PC-3 (cell line): ENCODE measurements at places on chromosomes 3 and 15. TPM values are rescaled to one million over a fixed set of nuclear protein-coding genes. Genes with fewer than 3 reads are reported as not detected.

ISL2 gene
- 3.6 and 6.3 TPM in 2 replicates for total RNA-seq

OR5K2 gene
- total RNA-seq = not detected in 2 replicates

TUSC7 gene
- not detected in 2 replicates for total RNA-seq

TRIM42 gene
- total RNA-seq = not detected in 2 replicates

IFRD2 gene
- 223 and 300 TPM in 2 replicates for total RNA-seq

SERPINI1 gene
- 0.52 and 1.3 TPM in 2 replicates for total RNA-seq

CHL1 gene
- total RNA-seq = not detected in 2 replicates

PLCB2 gene
- total RNA-seq = 1.3 and 3.2 TPM in 2 replicates

ECE2 gene
- not detected in 2 replicates for total RNA-seq

AHSG gene
- total RNA-seq = not detected in 2 replicates

CD80 gene
- total RNA-seq = not detected in 2 replicates

CNTN3 gene
- not detected in 2 replicates for total RNA-seq

BHLHE40 gene
- total RNA-seq = 255 and 256 TPM in 2 replicates

- no peaks in the 10 kb centered on the region for H3K27me3 ChIP-seq
- no peak overlapping the region for H3K4me3 ChIP-seq
- no peaks in the 10 kb centered on the region for H3K36me3 ChIP-seq
- 0 out of 2 replicates have a peak, but pooled peaks cover 8% of the 10 kb centered on the region for H3K4me1 ChIP-seq
Measured at GRCh38 chr3:166111562-166111961, 274.3 kb upstream of the BCHE start.

GRCh38 chr3:125166599-125167136 lies 45.9 kb downstream of the SLC12A8 start:
- H3K36me3 ChIP-seq = no peaks in the 10 kb centered on the region
- no peaks in the 10 kb centered on the region for H3K27me3 ChIP-seq
- no peaks in the 10 kb centered on the region for H3K4me1 ChIP-seq
- H3K4me3 ChIP-seq = no peak overlapping the region

DNA sequence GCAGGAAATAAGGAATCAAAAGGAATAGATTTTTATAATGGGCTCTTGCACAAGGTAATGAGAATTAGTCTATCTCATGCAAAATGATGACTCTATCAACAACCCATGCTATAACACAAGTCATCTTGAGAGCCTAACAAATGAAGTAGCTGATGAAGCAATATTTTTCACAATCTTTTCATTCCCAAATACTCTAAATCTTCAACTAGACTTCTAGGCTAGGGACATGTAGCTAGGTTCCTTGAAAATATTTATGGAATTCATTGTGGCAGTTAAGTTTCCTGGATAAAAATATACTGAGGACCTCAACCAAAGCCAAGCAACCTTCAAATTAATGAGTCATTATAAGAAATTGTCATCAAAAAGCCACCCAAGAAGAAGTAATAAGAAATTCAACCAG lies 55.4 kb downstream of the DCBLD2 start:
- peaks cover 6% of the 10 kb centered on the region; the same call in 1 of the 2 replicates for H3K4me1 ChIP-seq
- no peak overlapping the region for H3K4me3 ChIP-seq
- H3K36me3 ChIP-seq = peaks cover 65% of the 10 kb centered on the region
- H3K27me3 ChIP-seq = no peaks in the 10 kb centered on the region

- peaks cover 11% of the 10 kb centered on the region; the same call in 1 of the 2 replicates for H3K27me3 ChIP-seq
- DNase-seq = no peak
- no peaks in the 10 kb centered on the region for H3K36me3 ChIP-seq
Measured at GRCh38 chr3:74614107-74614967, at the start of gene CNTN3. TSS of gene CNTN3 (minus strand) at chr3:74614659. CDS start at chr3:74521112, 93,547 bp downstream.

DNA sequence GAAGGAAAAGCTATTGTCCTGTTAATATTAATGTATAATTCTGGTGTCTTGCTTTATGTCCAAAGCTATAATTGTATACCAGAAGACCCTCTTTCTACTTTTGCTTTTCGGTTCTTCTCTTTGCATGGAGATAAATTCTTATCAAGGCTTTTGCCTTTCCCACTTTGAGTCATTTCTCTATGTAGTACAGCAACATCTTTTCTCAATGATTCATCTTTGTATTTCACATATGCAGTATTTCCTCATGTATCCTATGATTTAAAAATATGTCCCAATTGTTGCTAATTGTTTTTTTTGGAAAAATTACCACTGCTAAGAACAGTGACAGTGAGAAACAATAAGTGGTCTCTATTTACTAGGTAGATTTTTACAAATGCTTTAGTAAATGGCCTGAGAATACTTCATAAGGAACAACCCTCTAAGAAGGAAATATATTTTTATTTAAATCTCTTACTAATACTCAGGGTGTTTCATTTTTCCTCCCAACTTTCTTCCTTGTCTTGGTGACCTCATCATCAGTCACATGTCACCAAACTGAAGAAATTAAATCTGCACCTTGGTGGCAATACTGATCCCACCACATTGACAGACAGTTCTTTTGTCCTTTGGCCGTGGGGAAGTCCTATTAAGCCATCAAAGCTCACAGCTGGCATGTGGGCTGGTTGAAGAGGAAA lies 290.6 kb downstream of the SATB1 start:
- no peak overlapping the region for H3K4me3 ChIP-seq
- peak overlapping the region; percentile 78 for H3K27ac ChIP-seq
- DNase-seq = peak; percentile 68
- no peaks in the 10 kb centered on the region for H3K36me3 ChIP-seq

DNA sequence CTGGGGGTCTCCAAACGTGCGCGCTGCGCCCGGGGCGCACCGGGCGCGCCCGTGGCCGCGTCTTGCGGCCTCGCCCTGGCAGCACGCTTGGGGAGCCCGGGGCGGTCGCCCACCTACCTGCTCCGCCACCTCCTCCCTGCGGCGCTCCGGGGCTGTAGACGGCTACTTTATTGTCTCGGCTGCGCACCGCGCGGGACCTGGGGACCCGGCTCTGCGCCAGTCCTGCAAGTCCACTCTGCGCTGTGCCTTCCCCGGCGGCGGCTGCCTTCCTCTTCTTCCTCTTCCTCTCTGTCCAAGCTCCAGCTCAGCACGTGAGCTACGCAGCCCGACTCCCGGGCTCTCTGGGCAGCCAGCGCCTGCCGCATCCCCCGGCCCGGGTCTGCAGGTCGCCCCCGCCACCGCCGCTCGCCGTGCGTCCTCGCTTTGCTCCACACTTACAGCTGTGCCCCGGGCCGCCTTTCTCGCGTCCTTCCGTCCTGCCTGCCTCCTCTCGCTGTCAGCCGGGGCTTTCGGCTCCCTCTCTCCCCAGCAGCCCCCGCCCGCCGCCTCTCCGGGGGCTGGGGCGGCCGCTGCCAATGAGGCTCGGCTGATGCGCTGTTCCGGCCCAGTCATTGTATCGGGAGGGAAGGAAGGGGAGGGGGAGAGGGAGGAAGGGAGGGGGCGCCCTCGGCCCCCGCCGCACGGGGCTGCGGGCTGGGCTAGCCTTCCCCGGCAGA lies 156.4 kb upstream of the FRMD4B start:
- H3K27ac ChIP-seq = no peak overlapping the region
- DNase-seq = no peak
- H3K4me3 ChIP-seq = peak overlapping the region; percentile 32; the same call in 1 of the 2 replicates
- no peaks in the 10 kb centered on the region for H3K36me3 ChIP-seq
- H3K4me1 ChIP-seq = no peaks in the 10 kb centered on the region
- peaks cover 19% of the 10 kb centered on the region for H3K27me3 ChIP-seq

GRCh38 chr15:70519616-70520015 lies 243.7 kb downstream of the UACA start:
- no peak for DNase-seq
- no peaks in the 10 kb centered on the region for H3K36me3 ChIP-seq
- no peak overlapping the region for H3K27ac ChIP-seq
- H3K27me3 ChIP-seq = no peaks in the 10 kb centered on the region

DNA sequence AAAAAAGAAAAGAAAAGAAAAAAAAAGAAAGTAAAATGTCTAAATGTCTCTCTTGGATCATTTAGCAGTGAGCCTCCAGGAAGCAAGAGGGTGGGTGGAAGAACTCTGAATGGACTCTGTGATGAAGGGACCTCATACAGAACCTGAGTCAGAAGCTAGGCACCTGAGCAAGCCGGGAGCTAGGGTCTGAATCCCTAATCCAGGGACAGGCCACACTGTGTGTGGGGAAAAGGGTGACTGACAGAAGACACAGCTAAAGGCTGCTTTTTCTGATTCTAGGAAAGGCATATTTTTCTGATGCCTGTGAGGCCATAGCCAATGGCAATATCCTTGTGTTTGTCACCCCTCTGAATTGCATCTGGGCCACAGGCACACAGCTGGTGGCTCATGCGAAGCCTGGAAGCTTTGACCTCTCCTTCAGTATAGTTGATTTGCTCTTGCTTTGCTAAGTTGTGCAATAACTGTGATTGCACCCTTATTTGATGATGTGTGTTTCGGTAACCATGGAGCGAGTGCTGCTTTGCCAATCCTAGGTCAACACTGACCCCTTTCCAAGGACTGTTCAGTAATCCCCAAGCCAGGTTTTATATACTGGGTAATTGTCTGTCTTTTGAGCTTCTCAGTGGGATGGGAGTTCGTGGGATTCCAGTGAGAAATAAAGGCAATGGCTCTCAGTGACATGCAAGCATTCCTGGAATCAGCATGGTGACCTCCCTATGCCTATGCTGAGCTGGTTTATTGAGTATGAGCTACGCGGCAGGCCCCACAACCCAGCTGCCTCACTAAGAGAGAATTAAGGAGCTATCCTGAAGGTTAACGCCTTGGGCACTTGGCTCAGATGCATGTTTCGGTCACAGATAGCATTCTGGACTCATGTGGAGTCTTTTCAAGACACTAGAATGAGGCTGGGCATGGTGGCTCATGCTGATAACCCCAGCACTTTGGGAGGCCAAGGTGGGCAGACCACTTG lies 49.0 kb upstream of the OSBPL11 start:
- H3K4me3 ChIP-seq = no peak overlapping the region
- H3K27ac ChIP-seq = no peak overlapping the region
- H3K4me1 ChIP-seq = no peaks in the 10 kb centered on the region; the same call in 1 of the 2 replicates
- no peak for DNase-seq
- H3K36me3 ChIP-seq = no peaks in the 10 kb centered on the region
- no peaks in the 10 kb centered on the region for H3K27me3 ChIP-seq

DNA sequence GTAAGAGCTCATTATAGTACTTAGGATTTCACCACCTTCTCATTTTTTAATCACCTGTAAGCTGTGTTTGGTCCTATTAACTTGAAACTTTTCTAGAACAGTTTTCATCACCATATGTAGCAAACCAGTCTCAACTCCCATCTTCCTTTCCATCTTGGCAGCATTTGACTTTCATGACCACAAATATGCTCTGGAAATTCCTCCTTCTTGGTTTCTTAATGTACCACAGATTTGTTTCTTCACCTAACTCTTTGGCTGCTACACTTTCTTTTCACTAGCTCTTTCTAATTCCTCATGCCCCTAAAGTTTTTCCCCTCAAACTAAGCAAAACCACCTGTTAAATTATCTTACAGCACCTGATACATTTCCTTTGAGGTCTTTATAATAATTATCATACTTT lies 13.2 kb upstream of the NMB start:
- no peak overlapping the region for H3K27ac ChIP-seq
- H3K36me3 ChIP-seq = peaks cover 25% of the 10 kb centered on the region
- peaks cover 13% of the 10 kb centered on the region for H3K4me1 ChIP-seq
- no peak overlapping the region for H3K4me3 ChIP-seq

DNA sequence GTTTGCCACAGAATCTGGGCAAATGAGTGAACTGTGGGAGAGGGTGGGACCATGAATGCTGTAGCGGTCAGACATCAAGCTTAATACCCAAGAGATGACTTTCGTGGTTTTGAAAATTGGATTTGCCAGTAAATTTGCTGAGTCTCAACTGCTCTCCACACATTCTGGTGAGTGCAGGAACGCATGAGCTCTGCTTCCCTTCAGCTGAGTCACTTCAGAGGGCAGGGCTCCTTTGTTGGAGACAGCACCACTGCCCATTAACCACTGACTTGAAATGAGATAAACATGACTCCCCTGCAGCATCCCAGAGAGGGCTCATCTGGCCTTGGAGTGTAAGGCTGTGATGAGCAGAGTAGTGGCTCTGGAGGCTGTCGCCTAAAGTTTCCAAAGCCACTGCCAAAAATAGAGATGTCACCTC lies 22.6 kb downstream of the RARRES1 start:
- peaks cover 9% of the 10 kb centered on the region; the same call in 1 of the 2 replicates for H3K36me3 ChIP-seq
- H3K4me1 ChIP-seq = peaks cover 61% of the 10 kb centered on the region
- peak; percentile 85 for DNase-seq

GRCh38 chr3:133840767-133841166 lies 35.2 kb downstream of the SRPRB start:
- DNase-seq = no peak
- no peaks in the 10 kb centered on the region for H3K36me3 ChIP-seq
- H3K4me1 ChIP-seq = no peaks in the 10 kb centered on the region
- H3K4me3 ChIP-seq = no peak overlapping the region
- no peaks in the 10 kb centered on the region for H3K27me3 ChIP-seq
- no peak overlapping the region for H3K27ac ChIP-seq

GRCh38 chr3:169659820-169660674 lies 3.5 kb downstream of the MECOM start:
- H3K4me1 ChIP-seq = peaks cover 18% of the 10 kb centered on the region
- H3K27me3 ChIP-seq = no peaks in the 10 kb centered on the region
- H3K4me3 ChIP-seq = no peak overlapping the region
- H3K27ac ChIP-seq = no peak overlapping the region
- no peaks in the 10 kb centered on the region for H3K36me3 ChIP-seq
- DNase-seq = no peak

- no peaks in the 10 kb centered on the region for H3K4me1 ChIP-seq
- no peak overlapping the region for H3K4me3 ChIP-seq
- no peak for DNase-seq
Measured at GRCh38 chr3:112958811-112959560, 15.9 kb downstream of the CD200R1 start.

- H3K4me3 ChIP-seq = no peak overlapping the region
- no peaks in the 10 kb centered on the region for H3K27me3 ChIP-seq
- no peak overlapping the region for H3K27ac ChIP-seq
- DNase-seq = no peak
- H3K36me3 ChIP-seq = peaks cover 85% of the 10 kb centered on the region
Measured at GRCh38 chr3:15055019-15055557, 10.0 kb downstream of the MRPS25 start.

DNA sequence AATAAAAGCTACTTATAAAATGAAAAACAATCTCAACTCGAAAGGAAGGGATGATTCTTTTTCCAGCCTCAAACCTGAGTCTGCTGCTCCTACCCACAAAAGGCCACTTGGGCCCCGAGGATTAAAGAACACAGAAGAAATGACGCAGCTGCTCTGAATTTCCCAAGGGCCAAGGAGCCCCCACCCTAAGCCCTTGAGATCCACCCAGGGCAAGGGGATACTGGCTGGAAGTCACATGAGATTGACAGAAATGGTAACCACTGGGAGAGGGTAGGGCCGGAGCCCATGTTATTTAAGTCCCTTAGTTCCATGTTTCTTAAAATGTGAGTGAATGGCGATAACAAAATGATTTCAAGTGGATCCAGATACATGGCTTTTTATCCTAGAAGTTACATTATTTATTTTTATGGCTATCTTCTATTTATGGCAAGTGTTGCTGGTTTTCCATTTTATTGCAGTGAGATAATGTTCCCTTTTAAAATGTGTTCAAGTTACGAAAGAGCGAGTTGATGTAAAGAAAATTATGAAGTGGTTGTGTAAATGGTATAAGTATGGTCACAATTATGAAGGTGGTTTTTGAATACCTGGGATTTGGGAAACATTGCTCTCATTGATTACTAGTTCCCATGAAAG lies 16.8 kb downstream of the IGDCC4 start:
- DNase-seq = no peak
- H3K27ac ChIP-seq = no peak overlapping the region
- peaks cover 17% of the 10 kb centered on the region for H3K4me1 ChIP-seq
- no peak overlapping the region for H3K4me3 ChIP-seq
- no peaks in the 10 kb centered on the region for H3K27me3 ChIP-seq

- peaks cover 40% of the 10 kb centered on the region for H3K4me1 ChIP-seq
- H3K27ac ChIP-seq = peak overlapping the region; percentile 95
- peak overlapping the region; percentile 37 for H3K4me3 ChIP-seq
- H3K27me3 ChIP-seq = no peaks in the 10 kb centered on the region
Measured at GRCh38 chr3:135982404-135982761, 16.9 kb downstream of the PPP2R3A start.

- H3K27ac ChIP-seq = peak overlapping the region; percentile 73
- peak overlapping the region; percentile 100 for H3K4me3 ChIP-seq
- peaks cover 42% of the 10 kb centered on the region for H3K4me1 ChIP-seq
Measured at GRCh38 chr15:67066959-67067853, 1.8 kb downstream of the SMAD3 start.
